ENCODE measurements at places on chromosomes 5 and 9.
A peak's percentile ranks its signal among the peaks of the same experiment; 100 is the strongest.

GRCh38 chr5:135235551-135236227 is 163.3 kb downstream of the MACROH2A1 start:
- DNase-seq: no peak

- DNase-seq: no peak
Observed at GRCh38 chr9:117073539-117074341, 341.1 kb downstream of the ASTN2 start.

DNA sequence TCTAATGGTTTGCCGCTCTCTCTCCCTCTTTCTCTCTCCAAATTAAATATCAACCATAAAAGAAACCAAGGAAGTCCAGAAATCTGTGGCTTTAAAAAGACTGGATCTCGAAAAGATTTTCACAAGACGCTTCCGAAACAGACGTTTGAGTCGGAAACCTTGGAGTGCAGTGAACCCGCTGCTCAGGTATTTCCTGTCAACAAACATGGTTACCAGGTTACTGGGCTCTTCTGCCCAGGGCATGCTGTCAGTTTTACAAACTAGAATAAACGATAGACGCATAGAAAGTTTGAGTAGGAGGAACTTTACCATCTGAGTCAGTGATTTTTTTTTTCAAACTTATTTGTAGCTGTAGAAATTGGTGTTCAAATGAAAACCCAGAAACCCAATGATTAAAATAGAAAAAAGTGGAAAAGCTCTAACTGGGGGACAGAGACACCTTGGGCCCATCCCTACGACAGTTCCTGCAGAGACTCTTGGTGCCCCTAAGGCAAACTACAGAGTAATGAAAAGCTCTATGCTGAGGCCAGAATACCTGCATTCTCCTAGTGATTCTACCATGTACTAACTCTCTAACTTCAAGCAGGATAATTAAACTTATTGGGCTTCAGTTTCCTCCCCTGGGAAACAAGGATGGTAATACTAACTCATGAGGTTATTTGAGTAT is 90.0 kb downstream of the DOCK8 start:
- DNase-seq: peak; percentile 12

DNA sequence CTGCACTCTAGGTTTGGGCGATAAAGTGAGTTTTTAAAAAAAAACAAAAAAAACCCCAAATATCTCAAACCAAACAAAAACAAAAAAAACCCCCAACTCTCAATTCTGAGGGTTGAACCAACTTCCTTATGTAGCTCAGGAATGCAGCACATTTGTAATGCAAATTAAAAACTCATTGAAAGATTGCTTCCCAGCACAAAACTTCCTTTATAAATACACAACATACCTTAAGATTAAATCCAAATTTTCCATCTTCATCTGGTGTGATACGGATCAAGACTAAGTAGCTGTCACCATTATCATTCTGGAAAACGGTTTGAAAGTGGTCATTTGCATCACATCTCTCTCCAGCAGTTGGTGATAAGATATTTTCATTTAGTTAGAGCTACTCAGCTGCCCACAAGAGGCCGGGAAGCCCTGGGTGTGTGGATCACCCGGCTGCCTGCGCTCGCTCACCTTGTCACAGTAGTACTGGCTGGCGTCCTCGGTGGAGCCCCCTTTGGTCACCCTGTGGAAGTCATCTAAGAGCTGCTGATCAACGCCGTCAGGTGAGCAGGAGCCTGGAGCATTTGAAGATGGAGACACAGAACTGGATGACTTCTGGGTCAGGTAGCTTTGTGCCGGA is 88.2 kb downstream of the PTPN3 start:
- DNase-seq: no peak

DNA sequence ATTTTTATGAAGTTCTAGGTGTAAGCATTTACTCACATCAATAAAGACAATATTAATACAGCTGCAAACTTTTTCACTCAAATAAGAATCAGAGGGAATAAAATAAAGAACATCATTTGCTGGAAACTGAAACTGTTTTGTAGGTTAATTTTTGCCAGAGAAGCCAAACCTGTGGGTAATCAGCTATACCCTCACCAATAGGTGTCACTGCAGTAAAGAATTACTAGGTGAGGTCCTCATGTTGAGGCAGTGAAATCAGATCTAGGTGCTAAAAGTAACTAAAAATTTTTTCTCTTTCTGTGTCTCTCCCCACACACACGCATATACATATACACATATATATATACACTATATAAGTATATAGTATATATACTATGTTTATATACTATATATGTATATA is 1016.3 kb upstream of the SEMA6A start:
- DNase-seq: no peak

GRCh38 chr5:94433397-94434163 is 184.8 kb downstream of the KIAA0825 start:
- DNase-seq: no peak

- DNase-seq: no peak
Observed at GRCh38 chr5:111233052-111233374, 8.8 kb downstream of the CAMK4 start.

GRCh38 chr9:132878695-132879456 is at the start of gene SPACA9:
Gene SPACA9 (plus strand): TSS chr9:132878898. CDS start chr9:132883948, 5,050 bp downstream.
- no peak for DNase-seq

DNA sequence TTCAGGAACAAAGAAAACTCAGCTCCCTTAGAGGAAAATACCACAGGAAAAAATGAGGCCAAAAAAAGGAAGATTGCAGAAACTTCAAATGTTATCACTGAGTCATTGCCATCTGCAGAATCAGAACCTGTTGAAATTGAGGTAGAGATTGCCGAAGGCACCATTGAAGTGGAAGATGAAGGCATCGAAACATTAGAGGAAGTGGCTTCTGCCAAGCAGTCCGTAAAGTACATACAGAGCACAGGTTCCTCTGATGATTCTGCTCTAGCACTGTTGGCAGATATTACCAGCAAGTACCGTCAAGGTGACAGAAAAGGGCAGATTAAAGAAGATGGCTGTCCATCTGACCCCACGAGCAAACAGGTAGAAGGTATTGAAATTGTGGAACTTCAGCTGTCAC is 30.8 kb upstream of the NIM1K start:
- no peak for DNase-seq

DNA sequence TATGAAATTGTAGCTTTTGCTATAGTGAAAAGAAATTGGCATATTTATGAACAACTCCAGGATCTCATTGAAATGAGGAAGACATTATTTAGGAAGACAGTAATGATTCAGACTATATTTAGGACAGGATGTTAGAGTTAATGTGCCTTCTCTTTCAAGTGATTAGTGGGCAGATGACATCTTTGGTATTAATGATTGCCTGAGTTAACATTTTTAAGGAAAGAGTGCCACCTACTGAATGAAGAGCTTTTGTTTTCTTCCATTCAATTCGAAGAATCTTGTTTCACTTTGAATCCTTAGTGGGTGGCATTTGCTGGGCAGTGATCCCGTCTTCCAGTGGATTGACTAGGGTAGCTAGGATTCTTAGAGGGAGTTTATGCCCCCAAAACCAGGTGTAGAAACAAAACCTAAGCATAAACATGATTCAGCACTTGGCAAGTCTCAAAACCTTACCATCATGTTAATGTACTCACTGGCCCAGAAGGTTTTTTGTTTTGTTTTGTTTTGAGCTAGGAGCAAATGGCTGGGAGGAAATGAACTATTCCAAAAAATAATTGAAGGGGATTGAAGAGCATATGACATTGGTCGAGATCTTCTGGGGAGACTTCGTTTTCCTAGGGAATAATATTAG is 23.2 kb downstream of the MAP3K1 start:
- DNase-seq: no peak

GRCh38 chr5:31197183-31197582 is 3.7 kb downstream of the CDH6 start:
- no peak for DNase-seq

DNA sequence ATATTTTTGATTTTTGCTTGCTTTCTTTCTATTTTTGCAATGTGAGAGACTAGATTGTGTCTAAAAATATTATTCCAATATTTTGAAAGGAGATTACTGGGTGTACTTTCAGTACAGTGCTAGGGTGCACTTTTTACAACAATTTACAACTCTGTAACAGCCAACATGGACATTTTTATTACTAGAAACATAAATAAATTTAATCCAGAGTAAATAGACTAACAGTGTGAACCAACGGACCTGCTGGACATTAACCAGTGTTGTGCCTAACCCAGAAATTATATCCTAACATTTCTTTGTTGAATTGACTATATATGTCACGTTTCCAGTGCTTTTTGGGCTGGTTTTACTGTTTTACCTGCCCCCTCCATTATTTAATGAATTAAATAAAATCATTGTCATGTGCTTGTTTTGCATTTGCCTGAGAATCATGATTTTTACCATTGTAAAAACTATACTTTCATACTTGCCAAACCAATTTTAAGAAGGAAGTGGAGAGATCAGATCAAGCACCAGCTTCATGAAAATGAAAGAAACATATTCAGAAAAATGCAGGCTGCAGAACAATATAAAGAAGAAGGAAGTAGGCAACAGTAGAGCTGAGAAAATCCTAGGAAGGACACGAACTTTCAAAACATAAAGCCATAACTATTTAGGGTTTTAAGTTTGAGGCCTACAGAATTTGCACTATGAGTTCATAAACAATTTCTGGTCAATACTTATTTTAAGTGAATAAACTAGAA is 400.8 kb upstream of the PIK3R1 start:
- no peak for DNase-seq

DNA sequence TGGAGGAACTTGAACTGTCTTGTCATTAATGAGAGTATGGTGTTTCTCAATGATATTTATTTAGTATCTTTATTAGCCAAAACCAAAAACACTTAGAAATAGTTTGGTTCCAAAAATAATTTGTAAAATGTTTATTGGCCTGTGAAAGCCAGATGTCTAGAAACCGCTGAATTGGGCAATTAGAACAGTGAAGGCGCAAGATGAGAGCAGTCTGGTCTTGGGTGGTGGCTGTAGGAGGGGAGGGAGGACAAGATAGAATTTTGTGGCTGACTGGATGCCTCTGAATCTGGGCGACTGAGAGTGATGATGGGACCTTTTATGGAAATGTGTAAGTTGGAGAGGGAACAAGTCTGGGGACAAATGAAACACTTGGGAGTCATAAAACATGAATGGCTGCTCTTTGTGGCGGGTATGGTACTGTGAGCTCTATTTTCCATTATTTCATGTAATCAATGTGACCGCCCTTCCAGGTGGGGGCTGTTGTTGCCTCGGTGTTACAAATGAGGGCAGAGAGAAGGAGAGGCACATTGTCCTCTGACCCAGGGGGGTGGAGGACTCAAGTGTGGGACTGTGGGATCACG is 35.5 kb downstream of the PDZD2 start:
- DNase-seq: no peak

- no peak for DNase-seq
Observed at GRCh38 chr5:150671509-150672236, 10.6 kb downstream of the MYOZ3 start.

- no peak for DNase-seq
Observed at GRCh38 chr9:84137968-84138367, 157.4 kb downstream of the RMI1 start.

GRCh38 chr5:43514471-43514815 is 505 bp downstream of the C5orf34 start:
- DNase-seq: no peak

- no peak for DNase-seq
Observed at GRCh38 chr5:92468295-92468694, 1085.2 kb upstream of the ARRDC3 start.

GRCh38 chr9:132487980-132488535 is 78.0 kb downstream of the CFAP77 start:
- no peak for DNase-seq

DNA sequence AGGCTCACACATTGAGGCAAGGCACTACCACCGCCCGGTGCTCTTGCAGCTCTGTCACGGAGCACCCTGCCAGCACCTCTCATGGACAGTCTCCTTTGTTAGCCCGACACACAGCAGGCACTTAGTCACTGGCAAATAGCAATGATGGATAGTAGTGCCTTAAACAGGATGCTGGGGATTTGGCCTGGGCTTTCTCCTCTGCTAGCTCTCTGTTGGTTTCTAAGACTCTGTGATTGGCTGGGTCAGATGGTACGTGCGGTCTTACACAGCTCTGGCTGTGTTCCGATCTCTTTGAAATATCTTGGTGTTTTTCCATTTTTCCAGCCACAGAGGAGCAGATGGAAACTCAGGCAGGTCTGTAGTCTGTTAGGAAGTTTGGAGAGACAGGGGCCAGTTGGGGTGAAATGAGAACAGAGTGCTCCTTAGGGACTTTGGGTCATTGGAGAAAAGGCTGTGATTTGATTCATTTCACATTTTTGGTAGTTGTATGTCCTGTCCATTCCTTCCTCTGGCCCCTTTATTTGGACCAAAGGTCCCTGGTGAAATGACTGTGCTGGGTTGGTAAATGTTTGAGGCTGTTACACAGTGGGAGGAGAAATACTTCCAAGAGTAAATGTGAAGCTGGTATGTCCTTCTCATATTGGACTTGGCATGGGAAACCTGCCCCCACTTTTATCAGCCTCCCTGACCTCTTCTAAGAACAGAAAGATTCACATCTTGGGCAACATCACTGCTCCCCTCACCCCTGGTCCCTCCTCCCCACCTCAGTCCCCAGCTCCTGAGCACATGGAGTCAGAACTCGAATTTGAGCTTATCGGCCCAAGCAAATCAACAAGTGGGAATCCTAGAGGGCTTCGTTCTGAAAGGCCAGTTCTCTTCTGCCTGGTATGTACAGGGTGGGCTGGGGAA is 3.4 kb downstream of the SMIM3 start:
- no peak for DNase-seq

DNA sequence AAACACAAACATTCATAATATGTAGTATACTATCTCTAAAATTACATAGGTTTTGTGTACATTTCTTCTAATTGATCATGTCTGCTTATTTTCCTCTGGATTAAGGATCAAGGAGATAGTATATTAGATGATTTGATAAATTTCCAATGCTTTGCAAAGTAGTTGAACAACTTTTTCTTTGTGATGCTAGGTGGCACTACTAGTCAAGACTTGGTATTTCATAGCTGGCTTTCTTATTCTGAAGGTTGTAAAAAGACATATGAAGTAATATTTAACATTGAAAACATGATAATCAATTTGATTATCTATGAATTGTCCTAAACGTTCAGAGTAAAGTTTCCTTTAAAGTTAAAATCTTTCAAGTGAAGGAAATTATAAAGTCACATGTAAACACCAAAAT is 106.1 kb upstream of the FGF10 start:
- DNase-seq: no peak

- DNase-seq: no peak
Observed at GRCh38 chr5:116154252-116154651, 69.4 kb downstream of the COMMD10 start.

- no peak for DNase-seq
Observed at GRCh38 chr5:133728475-133728874, 116.1 kb upstream of the FSTL4 start.

GRCh38 chr5:180809403-180810209 is 7.0 kb upstream of the MGAT1 start:
- peak; percentile 94 for DNase-seq

All from CD4-positive, alpha-beta T cell (primary cell).